ENCODE measurements at places on chromosomes 4 and X.
A peak's percentile ranks its signal among the peaks of the same experiment; 100 is the strongest.

DNA sequence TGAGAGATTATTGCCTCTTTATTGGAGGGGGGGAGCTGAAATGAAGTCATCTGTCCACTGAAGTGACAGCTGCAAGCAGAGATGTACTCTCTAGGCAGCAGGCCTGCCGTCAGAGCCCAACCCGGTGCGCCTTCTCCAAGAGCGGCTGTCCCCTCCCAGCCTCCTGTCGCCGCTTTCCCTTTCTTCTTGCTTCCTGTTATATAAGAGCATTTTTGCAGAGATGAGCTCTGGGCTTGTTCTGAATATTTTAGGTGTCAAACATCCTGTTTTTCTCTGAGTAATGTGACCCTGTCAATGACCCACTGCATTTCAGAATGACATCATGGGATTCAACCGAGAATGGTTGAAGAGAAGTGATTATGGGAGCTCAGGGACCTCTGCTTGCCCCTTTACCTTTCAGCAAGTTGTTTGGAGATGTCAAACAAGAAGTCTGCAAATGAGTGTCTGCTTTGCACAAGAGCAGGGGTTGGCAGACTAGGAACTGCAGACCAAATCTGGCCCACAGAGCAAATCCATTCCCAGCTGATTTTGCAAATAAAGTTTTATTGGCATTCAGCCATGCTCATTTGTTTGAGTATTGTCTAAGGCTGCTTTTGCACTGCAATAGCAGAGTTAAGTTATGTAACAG, 79.9 kb downstream of the SLC9A6 start:
- DNase-seq: peak; percentile 57

DNA sequence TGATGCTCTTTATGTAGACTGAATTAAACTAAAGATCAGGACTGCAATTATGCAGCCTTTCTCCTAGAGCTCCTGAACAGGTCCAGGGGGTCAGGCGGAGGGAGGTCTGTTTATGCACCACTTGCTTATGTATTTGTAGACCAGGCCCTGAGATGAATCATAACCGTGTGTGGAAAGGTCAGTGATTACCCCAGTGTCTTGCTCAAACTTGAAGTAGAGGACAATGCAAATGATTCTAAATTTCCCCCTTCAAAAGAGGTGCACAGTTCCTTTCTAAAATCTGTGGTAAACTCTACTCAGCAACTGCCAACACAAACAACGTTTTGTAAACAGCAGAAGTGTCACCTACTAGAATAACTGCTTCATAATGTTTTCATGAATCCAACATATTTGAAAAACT, 13.0 kb upstream of the TBC1D9 start:
- DNase-seq: no peak

DNA sequence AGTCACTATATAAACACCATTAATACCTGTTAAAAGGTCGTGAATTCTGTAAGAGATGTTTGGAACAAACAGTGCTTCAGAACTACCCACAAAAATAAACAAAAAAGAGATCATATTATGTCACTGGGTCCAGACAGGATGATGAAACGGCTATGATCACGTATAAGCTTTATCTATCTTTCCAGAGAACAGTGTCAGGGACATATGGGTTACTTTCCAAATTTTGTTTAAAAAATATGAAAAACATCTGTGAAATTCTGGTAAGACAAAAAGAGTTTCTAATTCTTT, 90.0 kb downstream of the SORBS2 start:
- no peak for DNase-seq

- DNase-seq: no peak
Observed at GRCh38 chrX:46820391-46821100, 16.3 kb upstream of the RP2 start.

GRCh38 chr4:72860766-72861165, 208.8 kb downstream of the COX18 start:
- no peak for DNase-seq

- no peak for DNase-seq
Observed at GRCh38 chr4:18932730-18933339, 911.3 kb upstream of the LCORL start.

DNA sequence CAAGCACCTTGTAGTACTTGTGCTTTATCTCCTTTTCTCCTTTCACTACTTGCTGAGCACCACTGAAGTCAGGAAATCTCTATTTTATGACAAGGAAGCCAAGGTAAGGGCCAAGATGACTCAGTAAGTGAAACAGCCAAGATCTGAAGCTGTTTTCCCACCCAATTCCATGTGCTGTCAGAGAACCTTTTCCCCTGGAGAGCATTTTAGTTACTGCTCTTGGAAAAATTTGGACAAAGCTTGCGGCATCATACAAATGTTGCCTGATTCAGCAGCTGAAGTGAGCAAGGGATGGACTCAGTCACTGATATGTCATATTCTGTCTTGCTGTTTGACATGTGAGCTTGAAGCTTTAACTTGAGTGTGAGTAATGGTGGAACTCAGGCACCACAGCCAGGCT, 391.4 kb downstream of the RAB28 start:
- peak; percentile 54 for DNase-seq

DNA sequence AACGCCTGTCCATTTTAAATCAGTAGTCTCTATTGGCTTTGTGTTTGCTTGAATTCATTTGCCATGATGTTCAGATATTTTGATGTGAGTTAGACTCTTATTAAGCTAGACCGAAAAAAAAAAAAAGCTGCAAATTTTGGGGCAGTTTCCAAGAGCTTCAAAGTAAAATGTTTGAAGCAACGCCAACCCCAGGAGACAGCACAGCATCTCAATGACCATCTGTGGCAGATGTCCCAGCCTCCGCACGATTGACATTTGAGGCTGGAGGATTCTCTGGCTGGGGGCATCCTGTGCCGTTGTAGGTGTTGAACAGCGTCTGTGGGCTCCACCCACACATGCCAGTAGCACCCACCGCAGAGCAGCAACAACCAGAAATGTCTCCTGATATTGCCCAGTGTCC, 17.1 kb upstream of the ARSF start:
- DNase-seq: no peak

DNA sequence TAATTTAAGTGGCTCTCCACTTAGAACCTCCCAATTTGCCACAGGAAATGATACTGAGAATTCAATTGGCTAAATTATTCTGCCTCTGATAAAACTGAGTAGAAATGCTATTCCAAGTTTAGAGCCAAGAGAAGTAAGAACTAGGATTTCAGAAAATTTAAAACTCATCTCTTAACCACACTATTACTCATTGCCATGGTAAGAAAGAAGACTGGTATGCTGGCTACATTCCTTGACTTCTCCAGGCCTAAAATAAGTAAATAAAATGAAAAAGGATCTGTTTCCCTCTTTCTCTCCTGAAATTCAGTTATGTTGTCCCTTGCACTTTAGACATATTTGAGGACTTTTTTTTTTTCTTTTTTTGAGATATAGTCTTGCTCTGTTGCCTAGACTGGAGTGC, 23.3 kb downstream of the ZNF280C start:
- DNase-seq: peak; percentile 85

GRCh38 chr4:123236606-123237005, 160.0 kb upstream of the SPRY1 start:
- DNase-seq: no peak

- no peak for DNase-seq
Observed at GRCh38 chr4:154332681-154333421, 158.7 kb downstream of the DCHS2 start.
